ENCODE measurements at places on chromosomes 3 and 15.

- no peak for DNase-seq
These were observed 245.1 kb downstream of the ZNF385D start for GRCh38 chr3:21505711-21506460.

GRCh38 chr3:183870563-183870962 lies 14.1 kb downstream of the PARL start:
- DNase-seq: no peak

GRCh38 chr3:124496061-124496460 lies 234.2 kb upstream of the UMPS start:
- no peak for DNase-seq

GRCh38 chr15:51754267-51754666 lies 2.9 kb downstream of the TMOD2 start:
- DNase-seq: no peak

- no peak for DNase-seq
These were observed 15.1 kb downstream of the LRRC3B start for GRCh38 chr3:26637698-26638097.

DNA sequence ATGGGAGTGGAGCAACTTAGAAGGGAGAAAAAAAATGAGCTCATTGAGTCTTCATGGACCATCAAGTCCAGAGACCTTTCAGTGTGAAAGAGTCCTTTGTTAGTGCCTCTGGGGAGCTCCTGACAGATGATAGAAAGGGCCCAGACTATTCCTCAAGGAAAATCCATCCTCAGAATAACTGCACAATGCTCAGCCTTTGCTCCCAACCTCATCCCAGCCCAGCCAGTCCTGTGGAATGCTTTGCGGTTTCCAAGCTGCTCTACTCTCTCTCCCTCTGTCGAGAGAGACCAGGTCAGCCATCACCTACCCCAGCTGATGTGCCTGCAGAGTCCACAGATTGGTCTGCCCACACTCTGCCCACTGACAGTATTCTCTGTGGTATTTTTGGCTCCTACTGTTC lies 406.2 kb downstream of the MFSD1 start:
- no peak for DNase-seq

GRCh38 chr3:47613722-47614121 lies 35.1 kb upstream of the CSPG5 start:
- no peak for DNase-seq

GRCh38 chr15:28021281-28022039 lies 77.7 kb downstream of the OCA2 start:
- peak; percentile 41 for DNase-seq

DNA sequence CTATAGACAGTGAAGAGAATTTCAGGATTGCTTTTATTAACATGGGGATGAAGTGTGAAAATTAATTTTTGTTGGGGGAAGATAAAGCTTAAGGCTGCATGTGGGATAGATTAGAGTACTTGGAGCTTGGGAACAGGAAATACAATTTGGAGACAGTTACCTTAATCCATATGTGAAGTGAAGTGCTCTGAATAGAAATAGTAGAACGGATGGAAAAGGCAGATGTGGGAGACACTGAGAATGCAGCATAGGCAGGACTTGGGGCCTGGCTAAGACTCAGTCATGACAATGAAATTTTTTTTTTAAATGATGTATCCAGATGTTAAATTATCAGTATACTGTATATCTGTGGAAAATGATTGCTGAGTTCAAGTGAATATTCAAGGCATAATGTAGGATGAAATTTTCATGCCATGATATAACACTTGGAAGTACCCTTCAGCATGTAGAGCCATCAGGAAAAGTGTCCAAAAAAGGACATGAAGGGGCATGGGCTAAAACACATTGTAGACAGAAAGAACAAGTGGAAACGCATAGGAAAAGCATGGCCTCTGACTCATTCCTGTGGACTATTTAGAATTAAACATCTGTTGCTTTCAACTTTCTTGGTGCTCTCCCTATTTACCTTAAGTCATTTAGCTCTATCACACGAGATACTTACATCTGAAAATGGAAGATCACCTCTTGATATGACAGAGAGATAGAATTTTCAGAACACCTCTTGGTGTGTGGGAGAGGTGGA lies 134.8 kb downstream of the RBMS3 start:
- DNase-seq: no peak

DNA sequence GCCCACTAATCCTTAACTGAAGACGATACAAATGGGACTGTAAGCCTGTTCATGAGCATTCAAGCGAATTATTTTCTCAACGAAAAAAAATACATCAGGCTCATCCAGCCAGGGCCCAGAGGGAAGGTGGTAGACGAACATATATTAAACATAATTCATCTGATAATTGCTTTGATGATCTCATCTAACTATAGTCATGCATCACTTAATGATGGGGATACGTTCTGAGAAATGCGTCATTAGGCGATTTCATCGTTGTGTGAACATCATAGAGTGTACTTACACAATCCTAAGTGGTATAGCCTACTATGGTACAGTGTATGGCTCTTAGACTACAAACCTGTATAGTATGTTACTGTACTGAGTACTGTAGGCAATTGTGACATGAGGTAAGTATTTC lies 10.0 kb upstream of the SPINK8 start:
- DNase-seq: no peak

GRCh38 chr15:28986108-28986507 lies 100.3 kb downstream of the APBA2 start:
- no peak for DNase-seq

DNA sequence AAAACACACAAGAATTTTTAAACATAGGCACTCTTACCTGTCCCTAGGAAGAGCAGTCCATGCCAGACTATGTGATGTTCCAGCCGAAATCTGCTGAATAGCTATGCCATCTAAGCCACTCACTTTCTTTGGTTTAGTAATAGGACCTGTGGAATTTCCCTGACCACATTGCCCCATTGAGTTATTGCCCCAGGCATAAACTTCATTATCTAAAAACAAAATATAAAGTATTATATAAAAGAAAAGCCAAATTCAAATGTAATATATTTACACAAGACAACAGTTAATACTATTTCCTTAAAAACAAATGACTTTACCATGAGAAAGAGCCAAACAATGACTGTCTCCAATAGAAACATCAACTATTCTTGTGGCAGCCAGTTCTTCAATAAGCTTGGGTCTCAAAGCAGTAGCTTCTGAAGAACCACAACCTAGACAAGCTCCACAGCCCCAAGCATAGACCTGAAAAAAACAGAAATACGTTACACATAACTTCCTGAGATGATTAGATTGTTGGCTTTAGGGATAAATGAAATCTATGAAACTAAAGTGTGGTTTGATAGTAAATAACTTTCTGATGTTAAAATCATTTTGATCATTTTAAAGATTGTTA lies 84.3 kb downstream of the HERC1 start:
- no peak for DNase-seq

GRCh38 chr3:165194511-165195240 lies 1.5 kb downstream of the SLITRK3 start:
- DNase-seq: no peak

DNA sequence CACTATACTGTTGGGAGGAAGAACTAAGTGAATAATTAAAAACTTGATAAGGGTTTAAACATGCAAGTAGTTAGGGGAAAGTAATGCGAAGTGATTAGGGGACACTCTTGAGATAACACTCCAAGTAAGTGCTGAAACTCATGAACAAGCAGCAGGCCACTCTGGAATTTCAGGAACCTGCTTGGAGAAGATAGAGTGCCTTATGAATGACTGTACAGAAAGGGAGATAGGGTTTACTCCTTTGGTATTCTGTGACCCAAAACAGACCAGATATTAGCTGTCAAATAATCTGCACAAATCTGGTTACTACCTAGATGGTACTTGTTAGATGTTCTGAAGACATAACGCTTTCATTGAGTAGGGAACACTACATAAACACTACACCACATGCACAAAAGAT lies 85.6 kb downstream of the FRMD4B start:
- no peak for DNase-seq

DNA sequence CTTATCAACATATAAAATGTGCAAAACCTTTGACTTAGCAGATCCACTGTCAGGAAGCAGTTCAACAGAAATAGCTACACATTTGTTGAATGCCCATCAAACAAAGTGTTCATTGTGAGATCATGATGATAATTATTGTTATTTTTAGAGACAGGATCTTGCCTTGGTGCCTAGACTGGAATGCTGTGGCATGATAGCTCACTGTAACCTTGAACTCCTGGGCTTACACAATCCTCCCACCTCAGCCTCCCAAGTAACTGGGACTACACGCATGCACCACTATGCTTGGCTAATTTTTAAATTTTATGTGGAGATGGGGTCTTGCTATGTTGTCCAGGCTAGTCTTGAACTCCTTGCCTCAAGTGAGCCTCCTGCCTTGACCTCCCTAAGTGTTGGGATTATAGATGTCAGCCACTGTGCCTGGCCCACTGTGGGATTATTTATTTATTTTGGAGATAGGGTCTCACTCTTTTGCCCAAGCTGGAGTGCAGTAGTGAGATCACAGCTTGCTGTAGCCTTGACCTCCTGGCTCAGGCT lies 8.8 kb downstream of the MAP2K5 start:
- DNase-seq: no peak

GRCh38 chr15:43930556-43930955 lies 103.8 kb downstream of the WDR76 start:
- DNase-seq: no peak

- DNase-seq: no peak
These were observed 3.8 kb upstream of the ZNF620 start for GRCh38 chr3:40502034-40502433.

- no peak for DNase-seq
These were observed 1.9 kb downstream of the UBP1 start for GRCh38 chr3:33438284-33438668.

GRCh38 chr15:52673312-52673711 lies 5.9 kb downstream of the ATOSA start:
- DNase-seq: no peak

GRCh38 chr3:117477214-117477755 lies 767.7 kb downstream of the TUSC7 start:
- DNase-seq: no peak

DNA sequence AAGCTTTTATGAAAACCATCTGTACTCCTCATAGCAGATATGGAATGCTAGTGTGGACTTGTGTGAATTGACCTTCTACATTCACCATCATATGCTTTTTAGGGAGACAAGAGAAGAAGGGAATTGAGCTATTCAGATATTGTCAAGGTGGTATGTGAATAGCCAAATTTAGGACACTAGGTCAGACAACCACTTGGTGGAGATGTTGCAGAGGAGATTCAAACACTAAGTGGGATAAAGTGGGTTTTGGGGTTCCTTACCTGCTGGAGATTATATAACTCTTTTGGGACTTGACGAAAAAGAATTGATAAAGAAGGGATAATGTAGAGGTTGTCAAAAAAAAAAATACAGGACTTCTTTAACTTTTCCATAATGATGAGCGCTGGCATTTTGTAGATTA lies 231.8 kb upstream of the THRB start:
- peak; percentile 2 for DNase-seq

DNA sequence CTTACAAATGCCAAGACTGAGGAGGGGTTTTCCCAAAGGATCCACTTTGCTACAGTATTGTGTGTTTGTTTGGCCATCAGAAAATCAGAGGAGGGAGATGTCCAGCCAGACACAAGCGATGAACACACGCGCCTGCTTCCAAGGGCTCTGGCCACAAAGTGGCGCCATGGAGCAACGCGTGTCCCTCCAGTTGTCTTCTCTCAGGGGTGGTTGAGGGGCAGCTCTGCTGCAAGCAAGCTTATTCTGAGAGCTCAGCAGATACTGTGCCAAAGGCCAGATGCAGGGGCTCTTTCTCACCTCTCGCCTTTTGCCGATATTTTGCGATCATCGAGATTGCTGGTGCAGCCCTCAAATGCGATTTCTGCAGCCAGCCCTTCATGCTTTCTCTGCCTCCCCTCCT lies 88.9 kb upstream of the OSBPL11 start:
- no peak for DNase-seq

DNA sequence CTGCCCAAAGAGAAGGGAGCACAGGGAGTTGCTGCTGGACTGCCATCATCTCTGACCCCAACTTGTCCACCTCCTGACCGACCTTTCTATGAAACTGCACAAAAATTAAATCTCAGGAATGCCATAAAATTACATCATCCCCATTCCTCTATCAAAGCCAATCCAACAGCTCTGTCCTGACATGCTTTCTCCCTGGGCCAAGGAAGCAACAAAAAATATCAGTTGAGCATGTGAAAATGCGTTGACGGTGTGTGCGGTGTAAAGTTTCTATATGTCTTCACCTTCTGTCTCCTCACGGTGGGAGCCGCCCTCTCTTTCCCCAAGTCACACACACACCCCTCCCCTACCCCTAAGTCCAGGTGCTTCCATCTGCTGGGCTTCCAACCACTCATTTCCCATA lies 3.6 kb upstream of the ZNF774 start:
- DNase-seq: no peak

GRCh38 chr3:57935539-57935938 lies 72.7 kb upstream of the FLNB start:
- DNase-seq: peak; percentile 66

- DNase-seq: no peak
These were observed 52.1 kb upstream of the CSPG5 start for GRCh38 chr3:47630810-47631209.

DNA sequence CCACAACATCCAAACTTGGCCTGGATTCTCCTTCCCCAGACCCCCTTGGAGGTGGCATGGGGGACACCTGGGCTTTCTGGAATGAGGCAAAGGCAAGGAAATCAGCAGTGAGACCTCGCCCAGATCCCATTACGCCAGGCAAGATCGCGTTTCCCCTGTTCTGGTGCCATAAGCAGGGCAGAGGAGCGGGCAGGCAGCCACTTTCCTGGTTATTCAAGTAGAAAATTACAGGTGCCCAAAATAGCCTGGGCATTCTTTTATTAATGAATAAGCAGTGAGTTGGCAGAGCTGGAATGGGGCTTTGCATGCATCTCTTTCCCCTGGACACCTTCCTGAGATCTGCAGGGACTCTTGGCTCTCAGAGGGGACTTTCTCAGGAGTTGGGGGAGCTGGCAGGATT lies 31.5 kb upstream of the FAM107A start:
- no peak for DNase-seq

GRCh38 chr15:71325481-71325880 lies 210.2 kb downstream of the THSD4 start:
- no peak for DNase-seq

- DNase-seq: no peak
These were observed 33.0 kb downstream of the PTPRG start for GRCh38 chr3:61594144-61594963.

DNA sequence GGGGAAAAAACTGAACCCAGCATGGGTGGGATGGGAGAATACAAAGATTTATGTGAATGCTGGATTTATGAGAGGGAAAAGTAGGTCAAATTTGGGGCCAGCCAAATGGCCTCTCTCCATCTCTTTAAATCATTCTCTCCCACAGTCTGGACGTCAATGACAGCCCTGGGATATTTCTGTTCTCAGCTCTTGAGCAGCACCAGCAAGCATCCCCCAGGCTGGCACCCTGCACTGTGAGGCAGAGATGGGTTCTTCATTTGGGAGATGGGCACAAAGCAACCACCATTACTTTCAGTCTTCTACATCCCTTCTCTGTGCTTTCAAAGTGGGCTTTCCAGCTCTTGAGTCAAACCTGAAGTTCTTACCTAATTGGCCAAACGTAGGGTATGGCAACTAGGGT lies 321.0 kb downstream of the NTRK3 start:
- DNase-seq: no peak

GRCh38 chr3:94862703-94863102 lies 799.8 kb downstream of the NSUN3 start:
- DNase-seq: no peak
